ENCODE measurements at places on chromosomes 2 and 18. TPM values are rescaled to one million over a fixed set of nuclear protein-coding genes. Genes with fewer than 3 reads are reported as not detected.

DNA sequence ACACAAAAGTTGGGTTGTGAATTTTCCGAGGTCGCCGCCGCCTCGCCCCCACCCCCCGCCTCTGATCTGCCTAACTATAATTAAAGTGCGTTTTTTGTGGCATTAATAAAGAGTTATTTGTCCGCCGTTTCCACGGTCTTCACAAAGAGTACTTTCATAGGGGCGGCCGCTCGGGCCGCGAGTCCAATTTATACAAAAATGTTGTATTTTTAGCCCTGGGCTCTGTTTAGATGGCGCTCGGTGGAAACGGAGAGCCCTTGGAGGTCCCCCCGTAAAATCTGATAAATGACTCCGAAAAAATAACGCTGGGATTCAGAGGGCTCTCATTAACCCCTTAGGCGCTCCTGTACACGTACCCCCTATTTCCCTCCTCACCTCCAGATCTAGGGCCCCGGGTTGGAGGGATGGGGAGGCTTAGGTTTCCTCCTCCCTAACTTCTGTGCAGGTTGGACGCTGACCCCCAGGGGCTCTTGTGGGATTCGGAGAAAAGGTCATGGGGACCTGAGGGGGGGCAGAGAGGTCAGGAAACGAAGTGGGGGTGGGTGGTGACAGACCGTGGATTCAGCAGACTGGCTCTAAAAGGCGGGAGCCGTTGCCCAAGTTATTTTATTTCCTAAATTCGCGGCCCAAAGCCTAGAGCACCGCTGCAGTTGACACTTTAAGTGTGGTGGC is 1.9 kb downstream of the CYP26B1 start:
- no peak for DNase-seq

SRD5A2 gene
- total RNA-seq, result 0.72 TPM

VWA3B gene
- total RNA-seq, result 6.7 TPM

GRCh38 chr2:156021146-156022040 is 311.1 kb downstream of the NR4A2 start:
- peak; percentile 23 for DNase-seq

- DNase-seq, result no peak
These were observed 199.5 kb downstream of the OSR1 start for GRCh38 chr2:19158896-19159295.

DNA sequence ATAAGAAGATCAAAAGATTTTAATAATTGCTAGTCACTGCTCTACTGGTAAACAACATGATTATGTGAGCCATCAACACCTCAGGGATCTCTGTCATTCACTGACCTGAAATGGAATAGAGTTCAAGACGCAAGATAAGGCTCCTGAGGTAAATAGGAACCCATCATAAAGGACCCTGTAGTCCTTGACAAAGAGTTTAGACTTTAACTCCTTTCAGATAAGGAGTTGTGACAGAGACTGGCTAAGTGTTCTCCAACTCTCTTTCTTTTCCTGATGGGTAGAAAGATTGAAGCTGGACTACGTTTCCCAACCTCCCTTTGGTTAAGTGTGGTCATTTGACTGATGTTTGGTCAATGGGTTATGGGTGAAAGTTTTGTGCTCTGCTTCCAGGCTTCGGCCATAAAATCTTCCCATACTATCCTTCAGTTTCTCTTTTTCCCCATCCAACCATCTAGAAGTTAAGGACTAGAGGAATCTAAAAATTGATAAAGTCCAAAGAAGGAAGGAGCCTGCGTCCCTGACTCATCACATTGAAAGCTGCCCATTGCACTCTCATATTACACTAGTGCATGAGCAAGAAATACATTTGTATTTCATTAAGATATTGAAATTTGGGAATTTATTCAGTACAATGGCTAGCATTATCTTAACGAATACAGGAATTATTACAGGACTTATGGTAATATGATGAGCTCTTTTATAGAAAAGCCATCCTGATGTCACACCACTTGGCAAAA is 293.7 kb upstream of the ACVR2A start:
- no peak for DNase-seq

DNA sequence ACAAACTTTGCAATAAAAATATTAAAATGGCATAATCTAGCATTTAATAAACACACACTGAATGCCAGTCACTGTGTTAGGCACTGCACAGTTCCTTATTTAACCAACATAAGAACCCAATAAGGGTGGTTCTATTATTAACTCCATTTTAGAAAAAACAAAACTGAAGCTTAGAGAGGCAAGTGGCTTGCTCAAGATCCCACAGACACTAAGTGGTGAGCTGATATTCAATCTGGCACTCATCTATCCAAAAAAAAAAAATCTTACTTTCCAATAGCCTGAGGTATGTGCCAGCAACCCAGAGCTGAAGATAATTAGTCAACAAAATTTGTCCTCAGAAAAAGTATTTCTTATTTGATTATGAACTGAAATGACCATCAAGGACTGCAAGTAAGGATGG is 799 bp downstream of the CYTIP start:
- DNase-seq, result no peak

DNA sequence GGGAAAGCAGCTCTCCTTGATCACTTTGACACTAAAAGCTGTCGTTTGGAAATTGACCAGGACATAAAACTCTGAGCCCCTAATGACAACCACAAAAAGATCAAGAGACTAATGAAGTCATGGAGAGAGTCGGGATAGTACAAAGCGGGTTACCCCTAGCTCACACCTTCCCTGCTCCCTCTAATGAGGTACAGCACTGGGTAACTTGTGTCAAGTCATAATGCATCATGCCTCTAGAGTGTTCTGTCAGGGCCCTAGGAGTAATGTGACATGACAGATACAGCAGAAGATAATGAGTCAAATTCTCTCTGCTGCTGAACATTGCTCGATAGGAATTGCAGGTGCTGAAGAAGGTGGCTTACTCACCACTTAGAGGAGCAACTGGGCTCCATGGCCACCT is 130.7 kb downstream of the AQP4 start:
- DNase-seq, result no peak

MBOAT2 gene
- 34.2 TPM for total RNA-seq

DNA sequence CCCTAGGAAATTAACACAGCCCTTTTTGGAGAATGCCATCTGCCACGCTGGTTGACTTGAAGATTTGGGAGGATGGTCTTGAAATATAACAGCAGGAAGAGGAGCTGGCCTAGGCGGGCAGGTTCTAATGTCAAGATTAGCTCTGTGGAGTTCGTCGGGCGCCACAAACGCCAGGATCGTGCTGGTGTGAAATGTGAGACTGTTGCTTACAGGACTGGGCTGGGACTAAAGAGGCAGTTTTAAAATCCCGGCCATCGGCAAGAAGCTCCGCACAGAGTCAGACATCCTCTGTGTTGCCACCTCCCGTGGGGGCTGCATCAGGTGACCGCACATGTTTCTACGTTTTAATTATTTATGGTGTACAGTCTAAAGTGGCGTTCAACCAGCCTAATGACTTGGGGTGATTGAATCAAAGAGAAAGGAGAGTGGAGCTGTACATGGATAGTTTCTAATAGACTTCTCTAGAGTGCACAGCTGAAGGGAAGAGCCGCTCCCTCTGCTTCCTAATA is 99.4 kb upstream of the BCL11A start:
- no peak for DNase-seq

DNA sequence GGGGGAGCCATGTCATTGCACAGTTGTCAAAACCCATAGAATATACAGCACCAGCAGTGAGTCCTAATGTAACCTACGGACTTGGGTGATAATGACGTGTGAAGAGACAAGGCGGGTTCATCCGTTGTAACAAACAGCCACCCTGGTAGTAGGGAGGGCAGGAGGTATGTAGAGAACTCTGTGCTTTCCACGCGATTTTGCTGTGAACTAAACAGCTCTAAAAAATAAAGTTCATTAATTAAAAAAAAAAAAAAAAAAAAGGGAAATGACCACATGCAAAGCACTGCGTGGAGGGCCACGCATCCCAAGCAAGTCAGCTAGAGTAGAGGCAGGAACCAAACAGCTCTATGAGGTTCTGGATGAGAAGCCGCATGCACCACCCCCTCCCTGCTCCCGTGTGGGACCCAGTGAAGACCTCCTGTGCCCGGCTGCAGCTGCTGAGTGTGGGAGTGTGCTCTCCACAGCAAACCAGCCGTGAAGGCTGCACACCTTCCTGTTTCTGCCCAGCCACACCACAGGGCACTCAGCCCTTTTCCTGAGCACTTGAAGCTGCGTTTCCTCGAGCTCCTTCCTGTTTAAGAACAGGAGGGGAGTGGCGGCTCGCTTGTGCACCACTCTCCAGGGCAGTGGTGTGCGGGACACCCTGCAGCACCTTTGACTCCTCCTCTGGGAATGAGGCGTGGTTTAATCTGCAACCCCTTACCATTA is 65.6 kb downstream of the ODC1 start:
- DNase-seq, result peak; percentile 19

CAPN14 gene
- total RNA-seq, result 0.96 TPM

Measured in umbilical cord (tissue), 2 donors.